ENCODE measurements at places on chromosomes 2 and 18.

- no peak for DNase-seq
Observed at GRCh38 chr2:199765646-199766045, 85.3 kb downstream of the FTCDNL1 start.

DNA sequence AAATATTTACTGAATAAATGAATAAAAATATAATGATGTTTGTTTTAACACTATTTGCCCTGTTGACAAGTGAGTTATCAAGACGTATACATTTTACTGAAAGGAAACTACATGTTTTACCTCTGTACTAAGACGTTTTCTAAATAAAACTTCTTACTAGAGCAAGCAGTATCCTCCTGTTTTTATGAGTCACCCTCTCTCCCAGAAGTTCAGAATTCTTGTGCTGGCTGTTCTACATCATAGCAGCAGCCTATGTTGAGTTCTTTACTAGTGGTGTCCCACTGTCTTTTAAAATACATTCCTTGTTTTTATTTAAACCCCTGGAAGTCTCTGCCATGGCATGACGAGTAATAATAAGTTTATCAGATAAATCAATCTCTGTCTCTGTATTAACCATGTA is 297.4 kb downstream of the CALCRL start:
- DNase-seq = no peak

DNA sequence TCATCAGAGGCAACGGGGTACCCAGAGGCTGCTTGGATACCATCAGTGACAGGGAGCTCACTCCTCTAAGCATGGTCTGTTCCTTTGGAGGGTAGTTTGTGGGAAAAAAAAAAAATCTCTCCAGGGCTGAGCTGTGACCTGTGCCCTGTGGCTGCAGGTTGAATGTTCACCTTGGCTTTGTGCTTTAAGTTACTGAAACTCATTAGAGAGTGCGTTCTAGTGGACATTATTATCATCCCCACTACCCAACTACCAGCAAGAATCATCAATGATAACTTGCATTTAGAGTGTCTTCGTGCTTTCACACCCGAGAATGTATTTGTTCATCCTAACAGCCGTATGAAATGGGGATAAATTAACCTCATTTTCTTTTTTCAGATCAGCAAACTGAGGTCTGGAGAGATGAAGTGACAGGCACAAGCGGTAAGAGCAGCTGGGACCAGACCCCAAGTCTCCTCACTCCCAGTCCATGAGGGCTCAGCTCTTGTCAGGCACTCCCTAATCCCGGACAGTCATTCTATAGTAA is 157.5 kb upstream of the MYCN start:
- no peak for DNase-seq

DNA sequence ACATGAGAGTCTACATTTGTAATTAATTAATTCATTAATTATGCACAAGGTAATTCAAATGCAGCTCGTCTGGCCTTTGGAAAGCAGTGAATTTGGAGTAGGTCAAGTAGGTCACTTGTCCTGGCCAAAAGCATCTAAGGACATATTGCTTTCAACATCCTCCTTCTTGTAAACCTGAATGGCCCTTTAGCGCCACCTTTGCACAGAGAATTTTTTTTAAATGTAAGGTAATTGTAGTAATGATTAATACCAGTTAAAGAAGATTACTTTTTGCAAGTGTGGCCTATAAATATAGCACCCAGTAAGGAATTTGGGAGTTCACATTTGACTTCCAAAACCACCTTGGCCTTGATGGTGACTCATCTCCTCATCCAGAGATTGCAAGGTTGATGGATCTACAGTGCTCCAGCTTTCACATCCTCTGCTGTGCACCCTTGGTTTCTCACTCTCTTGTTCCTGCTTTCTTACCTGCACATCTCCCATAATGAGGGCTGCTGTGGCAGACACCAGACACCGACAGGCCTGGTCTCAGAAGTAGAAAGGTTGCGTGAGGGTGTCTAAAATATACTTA is 481.7 kb downstream of the TGIF1 start:
- no peak for DNase-seq

- no peak for DNase-seq
Observed at GRCh38 chr2:42040643-42041278, 7.1 kb upstream of the PKDCC start.

DNA sequence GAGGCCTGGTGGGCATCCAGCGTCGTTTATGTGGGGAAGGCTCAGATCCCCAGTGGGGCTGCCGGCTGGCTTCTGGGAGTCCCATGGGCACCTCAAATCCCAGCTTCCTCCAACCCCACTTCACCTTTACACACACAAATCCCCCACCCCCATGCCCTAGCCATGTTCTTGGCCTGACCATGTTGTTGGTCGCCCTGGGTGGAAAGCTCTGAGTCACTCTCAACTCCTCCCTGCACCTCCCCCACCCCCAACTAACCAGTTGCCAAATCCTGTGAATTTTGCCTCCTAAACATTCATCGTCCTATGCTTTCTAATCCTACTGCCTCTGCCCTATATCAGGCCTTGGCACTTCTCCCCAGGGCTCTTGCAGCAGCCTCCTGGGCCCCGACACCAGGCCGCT is 6.4 kb downstream of the TNS1 start:
- no peak for DNase-seq

GRCh38 chr2:234275515-234275914 is 221.4 kb downstream of the ARL4C start:
- DNase-seq = no peak

DNA sequence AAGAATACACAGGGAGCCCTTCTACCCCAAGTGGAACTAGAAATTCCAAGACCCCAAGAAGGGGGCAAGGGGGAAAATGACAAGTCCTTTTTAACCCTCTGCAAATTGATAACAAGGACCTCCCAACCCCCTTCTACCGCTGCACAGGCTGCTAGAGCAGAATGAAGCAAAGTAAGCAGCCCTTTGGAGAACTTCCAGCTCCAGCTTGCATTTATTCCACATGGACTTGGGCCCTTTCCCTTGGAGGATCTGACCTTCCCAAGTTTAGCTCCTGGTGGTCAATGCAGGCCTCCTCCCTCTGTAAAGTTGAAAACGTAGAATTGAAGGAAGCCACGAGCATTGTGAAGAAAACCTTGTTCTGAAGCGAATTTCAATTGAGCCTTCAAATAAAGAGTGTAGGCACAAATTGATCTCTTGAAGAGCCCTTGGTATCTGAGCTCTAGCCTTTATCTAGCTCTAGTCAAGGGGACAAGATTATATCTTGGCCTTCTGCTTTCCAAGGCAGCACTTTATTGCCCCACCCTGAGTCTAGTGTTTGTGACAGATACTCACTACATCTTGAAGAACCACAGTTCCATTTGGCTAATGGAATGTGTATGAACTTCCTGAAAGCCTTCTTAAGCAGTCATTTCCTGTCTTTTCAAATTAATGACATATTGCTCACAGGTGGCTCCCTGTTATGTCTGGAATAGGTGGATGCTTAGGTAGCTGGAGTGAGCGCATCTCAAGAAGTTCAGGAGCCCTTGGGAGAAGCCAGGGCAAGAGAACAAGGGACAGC is 37.2 kb downstream of the SLC14A2 start:
- DNase-seq = no peak

- no peak for DNase-seq
Observed at GRCh38 chr2:30509716-30510115, 62.7 kb downstream of the LCLAT1 start.

DNA sequence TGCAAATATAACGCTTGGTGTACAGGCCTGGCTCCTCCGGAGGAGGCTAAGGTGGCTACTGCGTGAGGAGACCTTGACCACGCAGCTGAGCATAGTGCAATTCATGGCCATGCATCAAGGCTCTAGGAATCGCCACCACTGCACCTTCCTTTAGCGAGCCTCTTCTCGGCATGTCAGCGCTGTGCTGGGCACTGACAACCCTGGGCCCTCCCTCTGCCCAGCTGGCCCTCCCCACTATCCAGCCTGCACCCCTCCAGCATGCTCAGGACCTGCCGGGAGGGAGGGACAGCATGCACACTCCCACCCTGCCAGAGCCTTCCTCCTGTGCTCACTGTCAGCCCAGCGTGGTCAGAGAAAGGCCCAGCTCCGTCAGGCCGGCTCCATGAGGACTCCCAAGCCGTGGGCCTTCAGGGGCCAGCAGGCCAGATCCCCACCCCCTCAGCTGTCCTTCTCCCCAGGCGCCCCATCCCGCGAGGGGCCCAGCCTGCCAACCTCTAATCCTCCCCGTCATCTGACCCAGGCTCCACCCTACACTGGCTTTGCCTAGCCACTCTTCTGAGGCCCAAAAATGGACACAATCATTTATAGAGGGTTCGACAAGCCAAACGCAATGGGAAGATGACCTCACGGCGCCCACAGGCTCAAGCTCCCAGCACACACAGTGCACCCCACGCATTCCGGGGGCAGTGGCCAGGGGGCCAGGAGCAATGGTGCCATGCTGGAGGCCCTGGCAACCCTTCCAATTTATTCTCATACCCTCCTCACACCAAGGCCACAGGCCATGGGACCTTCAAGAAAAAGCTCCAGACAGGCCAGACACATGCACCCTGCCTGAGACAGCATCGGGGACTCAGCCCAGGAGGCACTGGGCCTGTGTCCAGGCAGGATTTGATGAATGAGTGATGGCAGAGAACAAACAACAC is 3.5 kb downstream of the BIN1 start:
- no peak for DNase-seq

- no peak for DNase-seq
Observed at GRCh38 chr2:39948016-39948719, 169.1 kb upstream of the THUMPD2 start.

GRCh38 chr2:34578641-34579040 is 979.5 kb upstream of the FAM98A start:
- no peak for DNase-seq

GRCh38 chr2:207397917-207398655 is 131.7 kb upstream of the CREB1 start:
- no peak for DNase-seq

- DNase-seq = no peak
Observed at GRCh38 chr2:80141007-80141726, 163.4 kb downstream of the LRRTM1 start.

DNA sequence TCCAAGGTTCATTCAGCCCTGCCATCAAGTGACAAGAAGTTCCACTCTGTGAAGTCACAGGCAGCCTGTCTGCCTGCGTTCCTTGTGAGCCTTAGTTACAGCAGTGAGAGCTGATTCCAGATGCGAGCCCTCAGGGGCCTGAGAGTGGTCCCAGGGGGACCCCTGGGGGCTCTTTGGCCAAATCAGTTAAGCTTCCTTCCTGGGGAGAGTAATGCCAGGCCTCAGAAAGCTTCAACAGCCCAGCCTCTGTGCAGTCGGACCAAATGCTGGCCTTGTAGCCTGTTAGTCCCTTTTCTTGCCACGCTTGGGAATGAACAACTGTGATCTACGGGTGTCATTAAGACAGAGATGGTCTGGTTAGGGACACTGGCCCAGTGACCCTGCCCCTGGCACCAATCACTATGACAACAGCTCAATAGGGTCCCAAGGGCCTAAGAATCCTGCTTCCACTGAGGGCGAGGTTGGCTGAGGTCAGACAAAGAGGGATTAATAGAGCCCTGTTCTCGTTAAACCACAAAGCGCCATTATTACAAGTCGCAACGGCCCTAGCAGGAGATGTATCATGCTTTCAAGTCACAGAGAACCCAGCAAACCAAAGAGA is 50.9 kb downstream of the HS1BP3 start:
- no peak for DNase-seq

DNA sequence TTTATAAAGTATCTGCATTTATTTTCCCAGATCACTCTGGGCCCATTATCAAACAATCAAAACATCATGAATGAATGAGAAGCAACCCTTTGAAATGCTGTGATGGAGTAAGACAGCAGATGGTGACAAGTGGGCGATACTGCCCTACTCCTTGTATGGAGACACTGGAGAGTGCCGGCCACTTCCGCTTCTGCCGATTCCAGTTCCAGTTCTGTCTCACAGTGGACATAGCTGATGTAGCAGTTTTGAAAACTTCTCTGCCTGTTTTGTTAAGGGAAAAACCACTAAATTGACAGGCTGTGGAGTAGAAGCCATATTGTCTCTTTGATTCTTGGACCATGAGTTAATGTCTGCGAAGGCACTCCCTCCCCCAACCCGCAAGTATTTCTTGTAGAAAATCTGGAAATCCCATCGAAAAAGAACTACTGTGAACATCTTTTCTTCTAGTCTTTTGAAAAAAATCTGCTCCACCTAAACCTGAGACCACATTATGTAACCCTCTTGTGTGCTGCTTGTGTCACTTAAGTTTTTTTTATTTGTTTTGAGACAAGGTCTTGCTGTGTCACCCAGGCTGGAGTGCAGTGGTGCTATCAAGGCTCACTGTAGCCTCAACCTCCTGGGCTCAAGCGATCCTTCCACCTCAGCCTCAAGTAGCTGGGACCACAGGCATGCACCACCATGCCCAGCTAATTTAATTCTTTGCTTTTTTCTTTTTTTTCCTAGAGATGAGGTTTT is 133.5 kb downstream of the TANC1 start:
- no peak for DNase-seq

- no peak for DNase-seq
Observed at GRCh38 chr2:197161774-197162173, 148.8 kb downstream of the ANKRD44 start.

DNA sequence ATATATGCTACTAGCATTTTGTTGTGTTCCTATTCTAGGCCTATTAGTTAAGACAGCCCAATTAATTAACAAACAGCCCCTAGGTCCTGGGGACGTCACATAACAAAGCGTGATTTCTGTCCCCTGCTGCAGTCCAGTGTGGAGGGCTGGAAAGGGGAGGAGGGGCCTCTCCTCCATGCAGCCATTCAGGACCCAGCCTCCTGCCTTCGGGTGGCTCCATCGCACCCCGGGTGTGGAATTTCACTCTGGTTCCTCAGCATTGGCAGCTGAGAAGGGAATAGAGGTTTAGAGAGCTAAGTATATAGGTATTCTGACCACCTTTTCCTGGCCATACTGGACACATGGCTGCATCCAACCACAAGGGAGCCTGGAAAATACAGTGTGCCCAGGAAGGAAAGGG is 42.4 kb downstream of the MC2R start:
- DNase-seq = no peak

DNA sequence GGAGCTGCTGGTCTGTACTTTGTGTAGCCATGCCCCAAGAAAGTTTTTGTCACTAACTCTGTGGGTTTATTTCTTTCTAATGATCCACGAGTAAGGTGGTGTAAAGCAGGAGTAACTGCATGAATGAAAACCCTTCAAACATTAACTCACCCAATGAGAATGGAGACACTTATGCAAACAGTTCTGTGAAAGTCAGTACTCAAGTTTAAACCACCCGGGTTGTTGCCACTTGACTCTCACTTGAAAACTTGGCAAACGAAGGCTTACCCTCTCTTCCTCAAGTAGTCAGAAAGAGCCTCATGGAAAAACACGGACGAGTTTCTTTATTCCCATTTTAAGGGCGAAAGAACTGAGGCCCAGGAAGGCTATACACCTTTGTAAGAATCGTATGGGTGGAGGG is 117.5 kb downstream of the MMADHC start:
- no peak for DNase-seq

GRCh38 chr18:74520096-74520833 is 14.0 kb upstream of the CNDP1 start:
- DNase-seq = no peak
